CD4-positive, alpha-beta T cell treated with Interleukin-15 for 1 hour (primary cell): ENCODE measurements at places on chromosomes 6 and 20.

DNA sequence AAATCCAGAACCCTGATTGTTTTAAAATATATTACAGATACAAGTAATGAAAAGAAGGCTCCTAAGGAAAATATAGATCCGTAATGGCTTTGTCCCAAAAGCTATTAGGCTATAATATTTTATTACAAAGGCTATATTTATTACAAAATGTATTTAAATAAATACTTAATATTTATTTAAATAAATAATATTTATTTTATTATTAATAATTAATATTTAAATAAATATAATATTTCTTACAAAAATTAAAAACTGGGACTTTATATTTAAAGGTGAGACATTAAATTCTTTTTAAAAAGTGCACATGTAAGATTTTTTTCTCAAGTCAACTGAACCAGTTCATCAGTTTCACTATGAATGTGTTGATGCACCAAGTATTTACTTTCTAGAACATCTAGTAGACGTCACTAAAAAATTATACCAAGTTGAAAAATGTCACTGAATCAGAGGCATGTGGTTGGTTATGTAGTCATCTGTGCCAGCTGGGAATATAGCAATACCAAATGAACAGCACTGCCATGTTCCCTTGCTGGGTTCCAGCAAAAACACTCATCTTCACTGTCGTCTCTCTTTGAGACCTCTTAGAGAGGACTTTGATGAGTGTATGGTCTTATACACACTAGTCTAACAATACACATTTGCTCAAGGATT is 278.9 kb downstream of the ESR1 start:
- no peak for DNase-seq

DNA sequence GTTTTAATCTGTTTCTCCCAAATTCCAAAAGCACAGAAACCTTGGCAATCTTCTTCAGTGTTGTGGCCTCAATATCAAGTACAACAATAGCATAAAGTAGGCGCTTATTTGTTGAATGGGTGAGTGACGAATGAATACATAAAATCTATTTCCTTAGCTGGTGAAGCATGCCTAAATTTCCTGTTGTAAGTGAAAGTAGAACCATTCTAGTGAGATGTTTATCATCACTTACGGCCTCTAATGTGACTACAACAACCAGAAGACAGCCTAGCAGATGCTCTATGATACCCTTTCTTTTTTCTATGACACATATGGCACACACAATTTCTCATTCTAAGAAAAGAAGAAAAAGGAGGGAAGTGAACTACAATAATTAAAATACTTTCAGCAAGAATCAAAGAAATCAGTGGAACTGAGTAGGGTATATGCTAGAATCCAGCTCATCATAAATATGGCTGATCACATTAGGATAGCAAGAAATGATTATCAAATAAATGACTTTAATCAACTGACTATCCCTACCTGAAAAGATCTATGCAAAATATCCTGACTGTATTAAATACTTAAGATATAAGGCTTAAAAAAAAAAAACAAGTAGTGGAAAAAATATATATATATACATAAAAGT is 67.4 kb downstream of the BTBD9 start:
- no peak for DNase-seq

DNA sequence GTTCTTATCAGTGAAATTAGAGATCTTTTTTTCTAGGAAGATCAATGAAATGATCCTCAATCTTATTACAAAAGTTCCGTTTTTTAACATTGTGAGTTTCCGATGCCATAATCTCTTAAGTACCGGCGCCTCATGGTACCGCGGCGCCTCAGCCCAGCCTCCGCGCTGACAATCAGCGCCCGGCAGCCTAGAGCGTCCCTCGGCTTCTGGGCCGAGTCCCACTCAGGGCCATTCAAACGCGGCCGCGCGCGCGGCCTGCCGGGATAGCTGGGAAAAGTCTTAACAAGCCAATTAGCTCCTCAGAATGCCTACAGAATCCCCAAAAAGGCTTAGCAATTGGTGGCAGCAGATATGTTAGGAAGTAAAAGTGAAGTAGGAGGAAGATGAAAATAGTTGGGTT is 204.8 kb downstream of the ADGB start:
- DNase-seq: no peak

- DNase-seq: no peak
Measured at GRCh38 chr6:149201068-149201655, 116.3 kb upstream of the TAB2 start.

- no peak for DNase-seq
Measured at GRCh38 chr6:7734707-7735383, 8.9 kb downstream of the BMP6 start.

GRCh38 chr6:16733085-16733484 is 28.2 kb downstream of the ATXN1 start:
- no peak for DNase-seq

DNA sequence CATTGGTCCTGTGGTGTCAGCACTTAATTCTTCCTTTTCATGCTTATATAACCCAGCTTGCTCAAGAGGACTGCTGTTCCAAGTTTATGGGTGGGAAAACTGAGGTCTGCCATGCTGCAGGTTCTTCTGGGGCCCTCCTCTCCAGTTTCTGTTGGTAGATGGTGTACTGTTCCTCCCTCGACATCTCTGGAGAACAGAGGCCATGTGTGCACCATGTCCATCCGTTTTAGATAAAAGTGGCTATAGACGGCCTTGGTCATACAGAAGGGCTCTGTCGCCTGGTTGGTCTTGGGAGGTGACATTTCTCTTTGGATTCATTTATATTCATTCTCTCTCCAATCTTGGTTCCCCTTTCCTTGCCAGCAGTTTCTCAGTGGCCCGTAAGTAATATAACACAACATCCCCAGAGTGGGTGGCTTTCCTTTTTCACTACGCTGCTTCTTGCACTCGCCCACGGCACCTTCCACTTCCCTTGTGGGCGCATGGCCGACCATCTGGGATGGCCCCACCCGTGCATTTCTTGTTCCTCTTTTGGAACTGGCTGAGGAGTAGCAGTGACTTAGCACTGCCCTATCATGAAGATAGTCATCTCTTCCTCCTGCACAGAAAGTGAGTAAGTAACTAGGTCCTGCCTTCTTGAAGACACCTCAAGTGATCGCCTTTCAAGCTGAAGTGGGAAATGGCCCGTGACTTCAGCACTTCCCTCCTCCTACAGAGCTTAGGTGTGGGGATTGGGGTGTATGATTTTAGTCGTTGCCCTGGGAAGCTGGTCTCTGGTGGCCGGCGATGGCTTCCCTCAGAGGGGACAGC is 94.2 kb downstream of the RREB1 start:
- DNase-seq: peak; percentile 81

- no peak for DNase-seq
Measured at GRCh38 chr20:48457193-48458002, 370.4 kb downstream of the PREX1 start.
